ENCODE measurements at places on chromosomes 4 and X.

GRCh38 chrX:81174286-81174685 lies 27.4 kb downstream of the HMGN5 start:
- H3K4me3 ChIP-seq, result no peak overlapping the region
- H3K27me3 ChIP-seq, result peaks cover 2% of the 10 kb centered on the region
- H3K36me3 ChIP-seq, result no peaks in the 10 kb centered on the region
- H3K4me1 ChIP-seq, result peaks cover 2% of the 10 kb centered on the region
- H3K27ac ChIP-seq, result no peak overlapping the region
- no peak for DNase-seq

- no peak overlapping the region for H3K4me3 ChIP-seq
- no peaks in the 10 kb centered on the region for H3K36me3 ChIP-seq
- H3K27me3 ChIP-seq, result peaks cover 1% of the 10 kb centered on the region
- no peaks in the 10 kb centered on the region for H3K4me1 ChIP-seq
- no peak overlapping the region for H3K27ac ChIP-seq
Measured at GRCh38 chrX:38192007-38192810, 28.5 kb downstream of the SRPX start.

DNA sequence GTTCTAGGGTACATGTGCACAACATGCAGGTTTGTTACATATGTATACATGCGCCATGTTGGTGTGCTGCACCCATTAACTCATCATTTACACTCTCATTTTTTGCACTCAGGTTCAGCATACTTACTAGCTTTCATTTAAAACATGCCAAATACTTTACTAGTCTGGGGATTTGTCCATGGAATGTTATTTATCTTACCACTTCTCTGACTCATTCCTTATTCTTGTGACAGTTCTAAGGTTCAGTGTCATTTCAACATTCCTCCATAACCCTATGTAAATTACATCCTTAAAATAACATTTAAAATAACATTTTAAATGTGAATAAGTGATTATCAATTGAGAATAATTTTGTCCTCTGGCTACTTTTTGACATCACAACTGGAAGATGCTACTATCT lies 19.5 kb upstream of the SYTL5 start:
- no peak overlapping the region for H3K27ac ChIP-seq
- no peak for DNase-seq
- H3K27me3 ChIP-seq, result peaks cover 3% of the 10 kb centered on the region
- no peaks in the 10 kb centered on the region for H3K36me3 ChIP-seq
- no peaks in the 10 kb centered on the region for H3K4me1 ChIP-seq

DNA sequence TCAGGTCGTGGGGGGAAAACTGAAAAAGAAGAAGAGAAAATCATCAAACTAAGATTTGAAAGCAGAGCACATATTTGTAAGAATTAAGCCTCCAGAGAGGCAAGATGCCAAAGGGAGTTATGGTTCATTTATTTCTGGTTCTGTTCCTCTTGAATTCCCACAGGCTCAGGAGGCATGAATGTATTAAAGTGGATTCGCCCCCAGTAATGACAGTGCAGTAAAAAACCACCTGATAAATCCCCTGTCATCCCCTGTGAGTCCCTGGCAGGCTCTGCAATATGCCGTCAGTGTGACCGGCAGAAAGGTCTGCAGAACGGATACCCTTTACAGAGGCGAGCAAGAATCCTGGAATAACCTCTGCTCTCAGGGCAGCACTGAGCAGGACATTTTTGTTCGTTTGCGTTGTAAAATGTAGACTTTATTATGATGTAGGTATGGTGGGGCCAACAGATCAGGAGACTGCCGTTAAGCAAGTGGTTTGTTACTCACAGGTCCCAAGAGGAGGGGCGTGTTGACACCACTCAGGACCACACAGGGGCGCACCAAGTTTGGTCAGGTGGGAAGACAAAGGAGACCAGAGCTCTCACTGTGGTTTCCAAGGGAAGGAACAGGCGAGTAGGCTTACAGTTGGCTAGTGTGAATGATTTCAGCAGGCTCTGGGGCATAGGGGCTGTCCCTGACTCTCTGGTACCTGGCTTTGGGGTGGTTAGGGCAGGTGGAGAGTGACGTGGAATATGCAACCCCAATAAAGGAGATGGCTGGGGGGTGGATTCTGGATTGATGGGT lies 75.3 kb downstream of the DHRSX start:
- no peak for DNase-seq
- no peak overlapping the region for H3K27ac ChIP-seq
- H3K36me3 ChIP-seq, result peaks cover 61% of the 10 kb centered on the region
- peaks cover 13% of the 10 kb centered on the region for H3K4me1 ChIP-seq
- H3K4me3 ChIP-seq, result no peak overlapping the region

- H3K27me3 ChIP-seq, result peaks cover 2% of the 10 kb centered on the region
- H3K27ac ChIP-seq, result no peak overlapping the region
Measured at GRCh38 chr4:138103597-138104283, 138.4 kb downstream of the SLC7A11 start.

GRCh38 chr4:8754634-8755589 lies 116.7 kb downstream of the HMX1 start:
- H3K4me3 ChIP-seq, result no peak overlapping the region
- H3K4me1 ChIP-seq, result no peaks in the 10 kb centered on the region
- H3K27me3 ChIP-seq, result peaks cover under 1% of the 10 kb centered on the region
- no peaks in the 10 kb centered on the region for H3K36me3 ChIP-seq

DNA sequence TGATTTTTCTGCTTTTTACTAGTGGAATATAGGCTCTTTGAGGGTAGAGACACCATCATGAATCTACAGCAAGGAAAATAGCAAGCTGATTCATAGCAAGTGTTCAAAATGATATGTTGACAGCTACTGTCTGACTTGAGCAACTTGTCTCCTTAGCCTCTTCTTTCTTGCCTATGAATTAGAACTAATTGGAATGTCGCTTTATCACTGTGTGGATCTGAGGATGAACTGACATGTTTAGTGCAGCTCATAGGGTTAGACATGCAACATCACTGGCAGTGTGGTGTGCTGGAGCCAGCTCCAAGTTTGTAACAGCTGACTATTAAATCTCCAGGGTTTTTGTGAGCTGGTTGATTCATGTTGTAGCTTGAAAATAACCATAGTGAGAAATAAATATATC lies 1068.4 kb downstream of the PCDH18 start:
- no peaks in the 10 kb centered on the region for H3K36me3 ChIP-seq
- no peak overlapping the region for H3K27ac ChIP-seq
- no peaks in the 10 kb centered on the region for H3K4me1 ChIP-seq
- H3K27me3 ChIP-seq, result no peaks in the 10 kb centered on the region
- no peak for DNase-seq

DNA sequence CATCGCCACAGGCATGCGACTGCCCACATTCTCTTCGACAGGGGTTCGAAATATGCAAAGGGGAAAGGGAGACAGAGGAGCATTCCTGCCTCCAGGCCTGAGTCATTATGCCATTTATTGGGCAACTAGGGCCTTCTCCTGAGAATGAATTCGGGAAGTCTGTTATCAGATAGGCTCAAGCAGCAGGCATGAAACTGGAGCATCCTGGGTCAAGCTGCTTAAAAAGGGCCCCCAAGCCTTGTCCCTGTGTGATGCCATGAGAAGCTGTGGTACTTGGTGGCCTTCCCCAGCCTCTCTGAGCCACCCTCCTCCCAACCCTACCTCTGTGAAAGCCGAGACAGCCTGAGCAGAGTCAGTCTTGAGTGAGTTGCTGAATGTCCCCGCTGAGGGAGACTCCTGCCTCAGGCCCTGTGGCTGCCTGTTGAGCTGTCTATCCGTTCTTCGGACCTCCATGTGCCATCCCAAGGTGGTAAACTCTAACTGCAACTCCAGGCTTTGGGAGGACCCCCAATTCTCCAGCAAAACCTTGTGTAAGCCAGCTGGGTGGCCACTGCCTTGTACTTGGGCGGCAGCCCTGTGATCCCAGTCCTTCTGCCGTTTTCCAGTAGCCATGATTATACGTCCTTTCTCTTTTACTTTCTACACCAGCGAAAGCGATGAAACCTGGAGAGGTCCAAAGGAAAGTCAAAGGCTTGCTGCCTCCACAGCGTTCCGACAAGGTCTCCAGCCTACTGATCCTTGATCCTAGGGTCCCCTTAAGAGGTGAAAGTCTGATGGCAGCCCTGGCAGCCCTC lies 37.7 kb downstream of the NBDY start:
- peaks cover 35% of the 10 kb centered on the region for H3K4me1 ChIP-seq
- peak overlapping the region; percentile 74 for H3K27ac ChIP-seq

- H3K27me3 ChIP-seq, result peaks cover 2% of the 10 kb centered on the region
- DNase-seq, result no peak
- no peaks in the 10 kb centered on the region for H3K36me3 ChIP-seq
- H3K27ac ChIP-seq, result no peak overlapping the region
- no peak overlapping the region for H3K4me3 ChIP-seq
Measured at GRCh38 chr4:88102026-88102425, 56.4 kb downstream of the ABCG2 start.

DNA sequence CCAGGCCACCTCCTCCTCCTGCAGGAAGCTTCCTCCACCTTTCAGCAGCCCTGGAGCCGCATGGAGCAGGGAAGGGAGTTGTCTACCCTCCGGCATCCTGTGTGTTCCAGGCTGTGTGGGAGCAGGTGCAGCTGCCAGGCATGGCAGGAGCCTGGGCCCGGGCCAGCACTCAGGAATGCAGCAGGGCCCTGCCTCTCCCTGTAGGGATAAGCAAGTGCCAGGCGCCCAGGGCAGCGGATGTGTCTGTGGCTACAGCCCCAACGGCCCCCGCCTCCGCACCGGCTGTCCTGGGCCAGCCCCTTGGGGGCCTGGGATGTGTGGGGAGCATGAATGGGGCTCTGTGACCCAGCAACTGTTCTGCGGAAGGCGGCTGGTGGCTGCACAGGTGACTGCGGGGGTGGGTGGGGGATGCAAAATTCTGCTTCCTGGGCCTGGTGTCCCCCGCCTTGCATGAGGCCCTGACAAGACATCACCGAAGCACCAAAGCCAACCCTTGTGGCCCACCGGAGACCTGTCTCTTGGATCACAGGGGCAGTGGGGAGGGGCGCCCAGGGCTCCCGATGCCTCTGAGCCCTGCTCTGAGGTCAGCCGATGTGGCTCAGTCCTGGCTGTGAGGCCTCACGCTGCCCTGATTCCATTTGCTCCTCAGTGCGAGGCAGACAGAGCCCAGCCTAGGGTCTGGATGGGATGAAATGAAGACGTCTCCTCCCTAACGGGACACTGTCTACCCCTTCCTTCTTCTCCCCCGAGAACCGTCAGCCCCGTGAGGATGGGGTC lies 1.4 kb upstream of the DOK7 start:
- no peak for DNase-seq
- peaks cover 9% of the 10 kb centered on the region for H3K4me1 ChIP-seq
- H3K27ac ChIP-seq, result no peak overlapping the region
- peaks cover 1% of the 10 kb centered on the region for H3K36me3 ChIP-seq
- H3K27me3 ChIP-seq, result peaks cover 12% of the 10 kb centered on the region

GRCh38 chr4:93827272-93827947 lies 1.1 kb upstream of the ATOH1 start:
- H3K27me3 ChIP-seq, result peaks cover 23% of the 10 kb centered on the region
- no peaks in the 10 kb centered on the region for H3K36me3 ChIP-seq
- peaks cover 4% of the 10 kb centered on the region for H3K4me1 ChIP-seq
- H3K27ac ChIP-seq, result no peak overlapping the region

DNA sequence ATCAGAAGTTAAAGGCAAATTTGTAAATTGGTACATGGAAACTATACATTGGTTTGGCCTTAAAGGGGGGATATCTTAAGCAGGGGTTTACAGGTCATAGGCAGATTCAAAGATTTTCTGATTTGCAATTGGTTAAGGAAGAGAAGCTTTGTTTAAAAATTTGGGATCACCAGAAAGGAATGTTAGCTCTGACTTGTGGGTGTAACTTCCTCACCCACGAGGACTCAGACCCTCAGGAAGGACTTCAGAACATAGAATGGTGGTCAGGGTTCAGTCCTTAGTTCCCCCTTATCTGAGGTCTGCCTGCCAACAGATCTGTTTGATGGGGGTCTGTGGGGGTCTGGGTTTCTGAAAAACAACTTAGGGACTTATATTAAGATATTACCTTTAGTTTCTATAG lies 427.4 kb upstream of the DIPK2B start:
- H3K4me1 ChIP-seq, result no peaks in the 10 kb centered on the region
- H3K4me3 ChIP-seq, result no peak overlapping the region
- H3K36me3 ChIP-seq, result no peaks in the 10 kb centered on the region
- no peak for DNase-seq

- H3K4me1 ChIP-seq, result peaks cover 16% of the 10 kb centered on the region
- no peaks in the 10 kb centered on the region for H3K27me3 ChIP-seq
- peaks cover 16% of the 10 kb centered on the region for H3K36me3 ChIP-seq
- DNase-seq, result no peak
- H3K4me3 ChIP-seq, result no peak overlapping the region
- no peak overlapping the region for H3K27ac ChIP-seq
Measured at GRCh38 chr4:24551492-24552289, 32.7 kb downstream of the DHX15 start.

DNA sequence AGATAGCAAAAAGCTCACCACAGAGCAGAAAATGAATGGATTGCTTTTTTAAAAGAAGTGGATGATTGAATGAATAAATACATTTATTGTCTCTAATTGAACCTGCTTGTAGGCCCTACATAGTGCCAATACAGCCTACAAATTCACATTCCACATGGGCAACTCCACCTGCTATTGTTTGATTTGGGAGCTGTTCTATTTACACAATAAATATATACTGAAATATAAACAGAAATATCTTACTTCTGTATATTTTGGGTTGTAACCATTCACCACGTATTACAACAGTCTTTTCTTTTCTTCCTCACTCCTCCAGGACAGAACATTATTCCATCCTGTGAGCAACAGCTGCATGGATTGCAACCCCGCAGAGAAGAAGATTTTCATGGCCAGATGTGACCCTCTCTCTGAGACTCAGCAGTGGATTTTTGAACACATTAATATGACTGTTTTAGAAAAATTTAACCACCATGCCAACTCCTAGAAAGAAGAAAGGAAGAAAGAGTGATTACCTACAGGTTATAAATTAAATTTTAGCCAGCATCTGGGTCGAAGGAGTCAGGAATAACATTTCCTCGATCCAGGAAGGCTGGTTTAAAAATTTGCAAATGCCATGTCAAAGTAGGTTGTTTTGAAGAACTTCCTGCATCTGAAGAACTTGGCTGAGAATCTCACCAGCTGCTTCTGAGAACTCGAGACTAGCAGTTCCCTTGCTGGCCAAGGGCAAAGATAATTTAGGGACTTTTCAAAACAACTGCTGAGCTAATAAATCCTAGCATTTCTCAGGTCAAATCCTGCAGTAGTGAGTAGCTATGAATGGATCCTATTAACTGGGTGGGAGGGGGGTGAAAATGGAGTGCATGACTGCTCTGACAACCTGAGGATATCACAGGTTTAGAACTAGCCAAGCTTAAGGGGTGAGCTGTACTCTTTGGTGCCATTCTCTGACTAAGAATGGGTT lies 128.7 kb upstream of the GALNT7 start:
- no peak overlapping the region for H3K4me3 ChIP-seq
- no peak for DNase-seq
- H3K27ac ChIP-seq, result no peak overlapping the region

- no peaks in the 10 kb centered on the region for H3K27me3 ChIP-seq
- peaks cover 7% of the 10 kb centered on the region for H3K4me1 ChIP-seq
- H3K4me3 ChIP-seq, result peak overlapping the region; percentile 59
- DNase-seq, result no peak
- no peaks in the 10 kb centered on the region for H3K36me3 ChIP-seq
Measured at GRCh38 chrX:13220916-13221315, 98.9 kb downstream of the ATXN3L start.

DNA sequence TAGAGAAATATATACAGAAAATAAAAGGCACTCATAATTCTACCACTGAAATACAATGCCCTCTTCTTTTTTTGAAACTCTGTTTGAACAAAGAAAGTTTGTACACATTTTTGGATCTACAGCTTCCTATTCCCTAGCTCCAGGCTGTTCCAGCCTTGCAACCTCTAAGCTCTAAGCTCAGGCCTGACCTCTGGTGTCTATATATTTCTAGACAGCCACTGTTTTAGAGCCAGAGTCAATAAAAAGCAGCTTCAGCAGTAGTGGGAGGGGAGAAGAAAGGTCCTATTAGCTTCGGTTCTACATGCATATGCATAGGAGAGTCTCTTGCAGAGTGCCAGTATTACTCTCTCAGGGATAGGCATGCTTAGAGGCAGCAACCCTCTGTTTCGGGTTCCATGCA lies 39.7 kb downstream of the CLDN2 start:
- no peak for DNase-seq
- H3K27ac ChIP-seq, result no peak overlapping the region
- peaks cover 18% of the 10 kb centered on the region for H3K36me3 ChIP-seq
- no peaks in the 10 kb centered on the region for H3K27me3 ChIP-seq

Measured in memory B cell (primary cell).